ENCODE measurements at places on chromosomes 4 and X. TPM values are rescaled to one million over a fixed set of nuclear protein-coding genes. Genes with fewer than 3 reads are reported as not detected.

DNA sequence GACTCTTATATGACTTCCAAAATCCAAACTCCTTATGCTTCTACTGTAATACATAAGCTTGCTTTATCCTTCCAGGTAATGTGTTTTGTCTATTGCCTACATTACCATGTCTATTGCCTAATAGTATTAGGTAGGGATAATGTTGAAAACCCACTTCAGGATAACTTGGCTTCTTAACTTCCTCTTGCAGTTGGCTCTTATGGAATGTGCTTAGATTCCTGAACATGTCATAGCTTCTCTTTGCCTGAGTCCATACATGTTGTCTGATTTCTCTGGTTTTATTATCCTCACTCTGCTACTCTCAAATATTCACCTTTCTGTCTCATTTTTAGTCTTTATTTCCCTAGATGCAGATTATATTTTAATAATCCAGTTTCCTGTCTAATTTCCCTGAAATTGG is 599.9 kb downstream of the IL15 start:
- no peak for DNase-seq

GRCh38 chr4:172323288-172323687 is 510.1 kb downstream of the GALNTL6 start:
- no peak for DNase-seq

- DNase-seq: no peak
Measured at GRCh38 chrX:119672426-119672825, 20.5 kb downstream of the SEPTIN6 start.

DNA sequence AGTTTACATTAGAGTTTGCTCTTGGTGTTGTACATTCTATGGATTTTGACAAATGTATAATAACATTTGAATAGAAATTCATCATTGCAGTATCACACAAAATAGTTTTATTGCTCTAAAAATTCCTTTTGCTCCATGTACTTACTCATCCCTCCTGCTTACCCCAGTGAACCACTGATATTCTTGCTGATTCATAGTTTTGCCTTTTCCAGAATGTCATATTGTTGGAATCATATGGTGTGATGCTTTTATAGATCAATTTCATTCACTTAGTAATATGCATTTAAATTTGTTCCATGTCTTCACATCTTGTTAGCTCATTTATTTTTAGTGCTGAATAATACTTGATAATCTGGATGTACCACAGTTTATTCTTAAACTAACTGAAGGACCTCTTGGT is 1593.2 kb downstream of the C4orf33 start:
- no peak for DNase-seq

- DNase-seq: no peak
Measured at GRCh38 chrX:152798945-152799344, 29.5 kb upstream of the MAGEA6 start.

DNA sequence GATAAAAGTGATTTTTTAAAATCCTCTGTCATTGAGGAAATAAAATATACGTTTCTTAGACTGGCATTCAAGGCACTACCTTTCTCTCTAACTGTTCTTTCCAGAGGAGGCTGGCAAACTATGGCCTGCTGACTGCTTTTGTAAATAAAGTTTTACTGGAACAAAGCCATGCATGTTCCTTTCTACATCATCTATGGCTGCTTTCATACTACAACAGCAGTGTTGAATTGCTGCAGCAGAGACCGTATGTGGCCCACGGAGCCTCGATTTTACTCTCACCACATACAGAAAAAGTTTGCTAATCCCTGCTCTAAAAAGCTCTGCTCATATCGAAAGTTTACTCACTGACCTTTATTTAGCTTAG is 20.2 kb downstream of the SETD7 start:
- no peak for DNase-seq

GRCh38 chr4:53840643-53841042 is 223.8 kb downstream of the CHIC2 start:
- DNase-seq: no peak

GRCh38 chrX:45322820-45323219 is 122.1 kb upstream of the DIPK2B start:
- no peak for DNase-seq

The S100G gene
- not detected for total RNA-seq

The VCX2 gene
- total RNA-seq: not detected

The LYAR gene
- total RNA-seq: 12.5 TPM

The SSX1 gene
- total RNA-seq: not detected

The ARR3 gene
- not detected for total RNA-seq

All from glomerular endothelial cell (primary cell).